Activated gamma-delta T cell treated with Interleukin-2 at 50 U/mL for 16 hours (primary cell): ENCODE measurements at places on chromosomes 7 and 10.

DNA sequence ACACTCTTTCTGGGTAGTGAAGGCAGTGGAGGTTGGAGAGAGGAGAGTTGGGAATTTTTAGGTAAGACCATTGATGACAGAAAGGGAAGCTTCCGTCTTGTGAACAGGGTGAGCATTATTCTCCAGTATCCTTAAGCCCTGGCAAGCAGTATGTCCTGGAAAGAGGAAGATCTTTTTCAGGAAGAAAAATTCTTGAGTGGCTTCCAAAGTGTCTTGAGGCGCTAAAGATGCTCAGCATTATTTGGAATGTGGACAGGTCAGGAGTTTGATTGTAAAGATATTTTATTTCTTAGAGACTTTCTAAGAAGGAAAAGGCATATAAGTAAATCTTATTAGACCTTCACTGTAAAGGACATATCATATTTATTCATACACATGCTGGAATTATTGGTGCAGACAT lies 54.3 kb downstream of the ABCC2 start:
- no peak for DNase-seq

GRCh38 chr7:44615149-44615611 lies 8.8 kb downstream of the OGDH start:
- DNase-seq, result no peak

DNA sequence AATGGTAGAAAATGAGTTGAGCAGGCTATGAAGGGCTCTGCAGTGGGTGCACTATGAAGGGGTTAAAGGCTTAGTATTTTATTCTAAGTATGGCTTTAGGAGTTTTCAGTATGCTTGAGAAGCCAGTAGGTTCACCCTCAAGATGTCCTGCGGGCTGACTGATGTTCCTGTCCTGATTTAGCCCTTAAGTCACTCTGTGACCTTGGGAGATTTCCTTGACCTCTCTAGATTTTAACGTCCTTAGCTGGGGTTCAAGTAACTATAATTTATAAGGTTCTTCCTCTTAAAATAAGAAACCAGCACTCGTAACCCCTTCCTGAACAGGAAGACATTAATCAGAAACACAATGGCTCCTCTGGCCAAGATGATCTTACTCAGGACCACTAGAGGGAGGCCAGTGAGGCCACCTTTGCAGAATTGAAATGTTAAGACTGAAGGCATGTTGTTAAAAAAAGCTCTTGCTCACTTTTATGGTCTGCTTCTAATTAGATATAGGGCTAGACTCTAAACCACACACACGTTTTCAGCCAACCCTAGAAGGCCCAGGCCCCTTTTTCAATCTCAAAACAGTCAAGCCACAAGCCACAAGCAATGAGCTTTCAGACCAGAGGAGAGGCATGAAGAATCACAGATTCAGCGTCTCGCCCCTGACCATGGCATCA lies 41.9 kb downstream of the CDK1 start:
- DNase-seq, result no peak

DNA sequence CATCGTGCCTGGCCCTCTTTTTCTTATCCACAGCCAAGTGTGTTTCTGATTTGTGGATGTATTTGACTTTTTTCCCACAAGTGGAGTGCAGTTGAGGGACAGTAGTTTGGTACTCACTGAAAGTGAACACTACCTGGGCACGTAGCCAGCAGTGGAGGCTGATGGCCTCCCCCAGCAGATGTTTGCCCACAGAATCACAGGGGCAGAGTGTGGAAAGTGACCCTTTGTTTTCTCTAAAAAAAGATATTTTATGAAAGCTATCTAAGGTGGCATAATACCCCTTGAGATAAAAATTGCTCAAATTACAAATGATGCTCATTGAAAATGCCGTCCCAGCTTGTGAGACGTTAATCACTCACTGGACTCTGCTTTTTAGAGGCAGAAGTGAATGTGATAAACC lies 29.1 kb downstream of the WDR37 start:
- no peak for DNase-seq

- DNase-seq, result no peak
These were observed 270.9 kb downstream of the RELN start for GRCh38 chr7:103718482-103719061.

- DNase-seq, result no peak
These were observed 28.4 kb upstream of the EIF5AL1 start for GRCh38 chr10:79483948-79484347.

DNA sequence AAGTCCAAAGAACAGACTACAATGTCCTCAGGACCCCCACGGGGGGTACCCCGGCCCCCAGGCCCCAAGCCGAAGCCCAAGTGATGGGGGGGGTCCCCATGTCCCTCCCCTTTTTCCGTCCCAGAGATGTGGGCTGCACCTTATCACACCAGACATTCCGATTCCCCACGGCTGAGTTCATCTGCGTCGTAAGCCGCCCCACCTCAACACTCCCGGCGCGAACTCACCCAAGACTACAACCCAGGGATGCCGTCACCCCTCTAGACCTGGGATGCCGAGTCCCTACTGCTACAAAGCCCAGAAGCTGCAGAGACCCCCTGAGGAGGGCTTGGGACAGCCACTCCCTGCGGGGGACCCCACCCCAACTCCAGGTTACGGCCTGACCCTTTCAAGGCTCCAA lies 14.5 kb downstream of the PDGFA start:
- no peak for DNase-seq

- DNase-seq, result no peak
These were observed 39.7 kb downstream of the AGAP3 start for GRCh38 chr7:151125846-151126481.

DNA sequence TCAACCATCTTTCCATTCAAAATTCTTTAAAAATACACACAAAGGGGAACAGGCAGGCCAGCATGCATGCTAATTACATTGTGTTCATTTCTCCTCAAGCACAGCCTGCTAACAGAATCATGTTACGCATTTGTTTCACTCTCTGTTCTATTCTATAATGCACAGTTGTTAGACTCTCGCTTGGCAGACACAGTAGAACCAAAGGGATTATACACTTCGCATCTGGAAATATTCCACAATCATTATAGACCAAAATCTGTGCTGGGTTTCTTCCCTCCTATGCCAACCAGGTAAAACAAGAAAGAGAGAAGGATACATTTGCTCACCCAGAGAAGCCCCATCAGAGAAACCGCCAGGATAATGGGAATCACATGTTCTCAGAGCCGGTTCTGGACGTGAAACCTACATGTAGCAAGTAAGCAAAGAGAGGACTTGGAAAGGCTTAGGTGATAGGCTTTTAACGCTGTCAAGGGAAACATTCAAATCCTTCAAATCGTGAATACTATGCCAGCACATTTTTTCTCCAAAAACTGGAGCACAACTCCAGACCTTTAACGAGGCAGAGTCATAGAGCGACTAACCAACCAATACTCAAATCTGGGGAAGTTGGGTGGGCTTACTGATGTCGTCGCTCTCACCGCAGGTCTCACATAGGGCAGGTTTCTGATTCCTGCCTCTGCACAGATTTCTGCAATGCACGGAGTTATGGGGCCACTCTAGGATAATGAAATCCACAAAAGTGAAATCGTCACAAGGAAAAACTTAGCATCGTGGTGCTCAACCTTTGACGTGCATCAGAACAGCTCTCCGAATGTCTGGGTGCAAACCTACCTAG lies 380.5 kb upstream of the AUTS2 start:
- DNase-seq, result no peak

DNA sequence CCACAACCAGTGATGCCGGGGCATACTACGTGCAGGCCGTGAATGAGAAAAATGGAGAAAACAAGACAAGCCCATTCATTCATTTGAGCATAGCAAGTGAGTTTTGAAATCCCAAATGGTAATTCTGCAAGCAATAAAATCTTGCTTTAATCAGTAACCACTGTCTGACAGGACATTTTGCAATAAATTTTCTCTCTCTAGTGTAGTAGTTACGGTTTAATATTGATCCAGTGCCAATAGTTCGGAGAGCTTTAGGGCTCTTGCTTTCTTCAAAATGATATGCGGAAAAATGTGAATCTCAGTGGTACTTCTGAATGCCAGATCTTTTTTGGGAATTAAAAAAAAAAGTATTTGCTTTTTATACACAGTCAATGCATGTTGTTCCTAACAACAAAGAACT lies 520.4 kb downstream of the SDK1 start:
- no peak for DNase-seq

- no peak for DNase-seq
These were observed 3.5 kb upstream of the HKDC1 start for GRCh38 chr10:69216577-69217118.

DNA sequence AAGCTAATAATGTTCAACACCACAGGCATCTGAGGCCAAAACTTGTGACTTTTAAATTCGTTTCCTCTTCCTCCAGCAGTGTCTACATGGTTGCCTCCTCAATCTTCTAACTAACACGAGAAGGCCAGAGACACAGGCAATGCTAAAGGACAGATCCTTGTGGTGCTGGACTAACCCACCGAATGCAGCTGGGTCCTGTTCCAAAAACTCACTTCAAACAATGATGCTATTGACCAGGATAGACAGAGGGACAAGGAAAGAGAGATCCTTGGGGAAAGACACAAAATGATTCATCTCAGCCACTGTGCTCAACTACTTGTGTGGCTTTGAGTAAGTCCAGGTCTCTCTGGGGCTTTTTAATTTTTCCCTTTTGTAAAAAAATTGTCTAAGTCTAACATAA lies 107.6 kb downstream of the KCNMA1 start:
- no peak for DNase-seq

- no peak for DNase-seq
These were observed 31.1 kb downstream of the PYROXD2 start for GRCh38 chr10:98383869-98384268.

DNA sequence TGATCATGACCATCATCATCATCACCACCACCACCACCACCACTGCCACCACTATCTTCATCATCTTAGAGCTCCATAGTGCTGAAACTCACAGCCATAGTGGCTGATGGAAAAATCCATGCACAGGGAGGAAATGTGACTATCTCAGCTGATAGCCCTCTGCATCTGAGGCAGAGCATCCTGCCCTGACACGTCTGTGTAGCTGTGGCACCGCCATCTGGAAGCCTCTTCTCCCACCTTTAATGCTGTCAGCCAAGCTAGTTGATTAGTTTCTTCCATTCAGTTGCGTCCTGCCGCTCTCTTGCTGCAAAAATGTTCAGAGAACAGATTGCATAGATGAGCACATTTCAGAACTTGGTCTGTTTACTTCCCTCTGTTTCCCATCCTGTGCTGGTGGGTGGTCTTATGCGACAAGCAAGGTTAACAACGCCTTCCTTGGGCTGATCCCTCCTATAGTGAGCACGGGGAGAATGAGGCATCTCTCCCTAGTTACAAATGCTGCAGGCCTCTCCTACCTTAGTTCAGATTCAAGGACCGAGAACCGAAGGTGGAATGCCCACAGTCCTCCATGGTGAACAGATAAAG lies 478.6 kb downstream of the PLXNA4 start:
- DNase-seq, result no peak

GRCh38 chr10:104515678-104516199 lies 125.4 kb upstream of the SORCS3 start:
- DNase-seq, result no peak

DNA sequence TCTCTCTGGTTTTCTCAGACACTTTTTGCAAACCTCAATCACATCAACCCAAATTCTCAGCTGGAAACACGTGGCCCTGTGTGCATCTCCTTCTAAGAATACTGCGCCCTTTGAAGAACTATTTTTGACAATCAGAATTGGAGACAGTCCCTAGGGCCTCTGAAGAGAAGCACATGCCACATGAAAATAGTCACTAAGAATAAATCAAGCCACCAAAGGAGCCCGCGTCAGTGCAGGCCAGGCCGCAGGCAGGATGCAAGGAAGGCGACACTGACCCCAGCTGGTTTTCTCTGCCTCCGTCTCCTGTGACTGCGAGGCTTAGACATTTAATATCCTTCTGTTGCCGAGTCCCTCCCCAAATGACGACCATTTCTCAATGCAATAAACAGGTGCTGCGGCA lies 88.0 kb upstream of the ADAM12 start:
- DNase-seq, result no peak

DNA sequence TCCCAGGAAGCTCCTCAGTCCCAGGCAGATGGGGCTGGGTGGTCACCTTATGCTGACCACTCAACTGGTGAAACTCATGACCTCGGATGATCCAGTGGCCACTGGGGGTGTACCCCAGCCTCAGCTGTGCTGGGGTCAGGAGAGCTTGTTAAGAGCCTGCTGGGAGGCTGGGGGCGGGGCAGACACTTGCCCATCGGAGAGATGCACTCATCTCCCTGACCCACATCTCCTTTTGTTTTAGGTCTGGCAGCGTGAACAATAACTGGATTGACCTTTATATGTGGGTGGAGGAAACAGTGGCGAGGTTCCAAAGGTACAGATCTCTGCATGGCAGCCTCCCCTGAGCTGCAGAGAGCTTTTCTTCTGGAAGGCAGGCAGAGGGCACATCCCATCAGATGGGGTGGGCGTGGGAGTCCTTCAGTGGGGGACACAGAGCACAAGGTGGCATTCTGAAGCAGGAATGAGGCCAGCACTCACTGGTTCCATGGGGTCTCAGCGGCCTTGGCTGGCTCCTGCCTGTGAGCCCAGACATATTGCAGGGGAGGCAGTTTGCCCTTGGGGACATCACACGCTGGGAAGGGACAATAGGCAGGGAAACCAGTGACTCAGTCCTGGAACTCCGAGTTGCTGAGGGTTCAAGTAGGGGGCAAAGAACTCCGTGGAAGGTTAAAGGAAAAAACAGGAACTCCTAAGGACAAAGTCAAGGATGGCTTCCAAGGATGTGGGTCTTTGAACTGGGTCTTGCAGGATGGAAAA lies 5.2 kb downstream of the ANTXRL start:
- no peak for DNase-seq

DNA sequence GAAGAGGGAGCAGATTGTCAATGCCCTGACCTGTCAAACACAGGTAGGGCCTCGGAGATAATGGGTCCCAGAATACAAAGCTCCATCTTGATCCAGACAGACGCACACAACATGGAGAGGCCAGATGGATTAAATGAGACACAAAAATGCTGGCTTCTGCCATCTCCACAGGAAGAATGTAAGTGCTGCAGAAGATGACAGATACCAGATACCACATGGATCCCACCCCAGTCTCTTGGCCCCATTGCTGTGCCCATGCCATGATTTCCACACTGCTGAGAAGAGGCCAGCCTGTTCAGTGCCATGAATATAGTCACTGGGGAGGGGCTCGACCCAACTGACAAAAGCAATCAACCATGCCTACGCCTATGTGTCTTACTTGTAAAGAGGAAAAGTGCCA lies 487.9 kb downstream of the PARD3 start:
- no peak for DNase-seq

GRCh38 chr10:121919666-121920065 lies 8.2 kb downstream of the ATE1 start:
- DNase-seq, result no peak

- DNase-seq, result no peak
These were observed 292.5 kb upstream of the SEMA3C start for GRCh38 chr7:81211204-81211933.

DNA sequence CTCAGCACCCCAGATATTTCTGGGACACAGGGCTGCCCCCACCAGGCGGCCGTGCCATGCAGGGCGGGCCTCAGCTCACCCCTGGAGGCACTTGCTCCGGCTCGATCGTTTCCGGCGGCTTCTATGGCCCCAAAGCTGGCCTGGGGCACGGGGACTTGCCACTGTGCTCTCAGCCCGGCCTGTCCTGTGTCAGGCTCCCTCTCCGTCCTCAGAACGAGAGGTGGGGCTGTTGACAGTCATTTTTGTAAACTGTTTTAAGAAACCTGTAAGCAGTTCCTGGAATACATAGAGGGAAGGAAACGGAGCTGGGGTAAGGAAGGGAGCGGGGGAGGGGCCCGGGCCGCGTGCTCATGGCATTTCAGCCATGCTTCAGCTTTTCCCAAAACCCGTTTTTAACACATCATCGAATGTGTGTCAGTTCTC lies 30.7 kb upstream of the PRKAR1B start:
- no peak for DNase-seq

GRCh38 chr7:31939076-31939475 lies 131.1 kb downstream of the PDE1C start:
- DNase-seq, result no peak

GRCh38 chr10:17238445-17239291 lies 10.6 kb downstream of the VIM start:
- DNase-seq, result no peak
